ENCODE measurements at places on chromosomes 7 and 10. TPM values are rescaled to one million over a fixed set of nuclear protein-coding genes. Genes with fewer than 3 reads are reported as not detected.

GRCh38 chr10:122126763-122127659 lies 138.0 kb downstream of the TACC2 start:
- DNase-seq: no peak

DNA sequence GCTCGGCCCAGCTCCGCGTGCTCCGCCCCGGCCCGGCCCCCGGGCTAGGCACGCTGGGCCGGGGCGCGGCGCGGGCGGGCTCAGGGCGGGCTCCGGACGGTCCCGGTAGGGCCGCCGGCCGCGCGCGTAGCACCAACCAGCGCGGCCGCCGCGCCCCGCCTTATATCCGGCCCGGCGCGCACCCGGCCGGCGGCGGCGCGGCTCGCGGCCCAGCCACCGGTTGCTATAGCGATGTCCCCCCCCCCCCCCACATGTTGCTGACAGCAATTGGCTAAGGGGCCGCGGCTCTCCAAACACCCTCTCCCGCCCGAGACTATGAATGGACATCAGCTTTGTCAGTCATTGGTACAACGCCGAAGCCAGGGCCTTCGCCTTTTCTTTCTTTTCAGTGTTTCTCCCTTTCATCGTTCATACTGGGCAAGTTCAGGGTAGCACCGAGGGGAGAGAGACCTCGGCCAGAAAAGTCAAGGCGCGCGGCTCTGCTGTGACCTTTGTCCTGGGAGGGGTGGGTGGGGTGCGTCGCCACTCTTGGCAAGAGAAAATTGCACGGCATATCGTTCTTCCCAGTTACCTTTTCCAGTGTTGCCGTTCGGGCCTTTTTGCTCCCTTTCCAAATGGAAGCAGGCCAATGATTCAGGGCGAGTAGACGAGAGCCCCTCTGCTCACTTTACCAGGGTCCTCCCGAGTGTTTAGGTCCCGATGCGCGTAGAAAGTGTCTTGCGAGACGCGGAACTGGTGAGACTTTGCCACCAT lies 354.2 kb downstream of the DNAJB6 start:
- peak; percentile 78 for DNase-seq

DNA sequence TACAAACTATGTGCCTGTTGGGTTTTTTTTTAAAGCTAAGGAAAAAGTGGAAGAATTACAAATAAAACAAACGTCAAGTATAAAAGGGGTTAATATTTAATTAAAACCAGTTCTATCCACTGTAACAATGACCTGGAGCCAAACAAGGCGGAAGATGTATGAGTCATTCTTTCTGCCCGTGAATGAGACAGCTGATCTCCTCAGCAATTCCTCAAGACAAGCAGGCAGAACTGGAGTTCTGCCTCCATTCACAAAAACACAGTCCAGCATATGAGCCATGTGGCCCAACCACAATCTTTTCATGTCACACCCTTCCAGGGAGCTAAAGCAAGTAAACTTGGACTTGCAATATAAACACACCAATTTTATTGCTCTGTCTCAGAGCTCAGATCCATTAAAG lies 8.4 kb downstream of the ETV1 start:
- DNase-seq: no peak

GRCh38 chr7:86947929-86948328 lies 111.5 kb downstream of the ELAPOR2 start:
- no peak for DNase-seq

The LRIT1 gene
- not detected for total RNA-seq

The CUL1 gene
- total RNA-seq: 50.6 TPM

All from mesenteric fat pad (tissue), 1 donor.